ENCODE measurements at places on chromosomes 11 and 22. TPM values are rescaled to one million over a fixed set of nuclear protein-coding genes. Genes with fewer than 3 reads are reported as not detected.
A peak's percentile ranks its signal among the peaks of the same experiment; 100 is the strongest.

Gene FAM118B
- total RNA-seq = 15.8 TPM

- peaks cover 35% of the 10 kb centered on the region for H3K4me1 ChIP-seq
- H3K4me3 ChIP-seq = no peak overlapping the region
- no peaks in the 10 kb centered on the region for H3K27me3 ChIP-seq
- peaks cover 19% of the 10 kb centered on the region for H3K36me3 ChIP-seq
Observed at GRCh38 chr11:96200243-96200642, 142.8 kb downstream of the MAML2 start.

Gene CNTN5
- total RNA-seq = not detected

GRCh38 chr11:95078526-95078925 is 11.1 kb upstream of the ENDOD1 start:
- H3K36me3 ChIP-seq = no peaks in the 10 kb centered on the region
- peaks cover 22% of the 10 kb centered on the region for H3K4me1 ChIP-seq
- H3K27me3 ChIP-seq = no peaks in the 10 kb centered on the region

- peaks cover 26% of the 10 kb centered on the region for H3K4me1 ChIP-seq
- peak overlapping the region; percentile 5 for H3K4me3 ChIP-seq
- H3K27me3 ChIP-seq = no peaks in the 10 kb centered on the region
- peaks cover 11% of the 10 kb centered on the region for H3K36me3 ChIP-seq
- peak overlapping the region; percentile 97 for H3K27ac ChIP-seq
Observed at GRCh38 chr11:37512156-37512780, 914.2 kb upstream of the RAG2 start.

GRCh38 chr11:100785148-100785983 is 98.3 kb downstream of the ARHGAP42 start:
- no peaks in the 10 kb centered on the region for H3K27me3 ChIP-seq
- no peak for DNase-seq
- H3K4me3 ChIP-seq = no peak overlapping the region
- H3K4me1 ChIP-seq = peaks cover 14% of the 10 kb centered on the region

- H3K36me3 ChIP-seq = peaks cover 31% of the 10 kb centered on the region
- H3K4me1 ChIP-seq = peaks cover 41% of the 10 kb centered on the region
- H3K27me3 ChIP-seq = peaks cover 9% of the 10 kb centered on the region
- peak overlapping the region; percentile 59 for H3K4me3 ChIP-seq
Observed at GRCh38 chr22:50622723-50623327, 5.1 kb downstream of the ARSA start.

Gene OR51I1
- not detected for total RNA-seq

- DNase-seq = no peak
- no peaks in the 10 kb centered on the region for H3K36me3 ChIP-seq
- no peak overlapping the region for H3K27ac ChIP-seq
- H3K27me3 ChIP-seq = no peaks in the 10 kb centered on the region
Observed at GRCh38 chr22:28911777-28912669, 28.7 kb downstream of the ZNRF3 start.

Gene APOA4
- total RNA-seq = not detected

Gene RIMBP3C
- not detected for total RNA-seq

DNA sequence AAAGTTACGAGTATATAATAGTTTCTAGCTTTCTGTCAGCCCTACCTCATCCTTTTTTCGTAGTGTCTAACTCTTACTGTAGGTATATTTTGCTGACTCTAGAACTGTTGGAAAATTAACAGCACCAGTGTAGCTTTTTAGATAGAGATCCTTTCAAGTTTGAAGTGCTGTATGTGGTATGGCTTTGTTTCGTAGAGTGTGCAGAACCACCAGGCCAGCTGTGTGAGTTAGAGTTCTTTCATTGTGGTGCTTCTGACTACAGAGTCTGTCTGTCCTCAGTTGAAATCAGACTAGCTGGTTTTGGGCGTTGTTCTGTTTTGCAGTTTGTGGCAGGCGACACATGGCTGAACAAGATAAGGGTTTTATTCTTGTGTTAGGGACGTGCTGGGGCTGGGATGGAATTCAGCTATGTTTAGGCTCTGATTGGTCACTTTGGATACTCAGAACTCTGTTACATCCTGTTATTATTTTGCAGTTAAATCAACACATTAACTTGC is 3.2 kb downstream of the ARHGEF12 start:
- H3K4me1 ChIP-seq = peaks cover 21% of the 10 kb centered on the region
- H3K36me3 ChIP-seq = peaks cover 37% of the 10 kb centered on the region
- peak overlapping the region; percentile 64 for H3K27ac ChIP-seq
- H3K4me3 ChIP-seq = peak overlapping the region; percentile 93
- peak; percentile 22 for DNase-seq
- H3K27me3 ChIP-seq = no peaks in the 10 kb centered on the region

Gene OR52N1
- total RNA-seq = not detected

DNA sequence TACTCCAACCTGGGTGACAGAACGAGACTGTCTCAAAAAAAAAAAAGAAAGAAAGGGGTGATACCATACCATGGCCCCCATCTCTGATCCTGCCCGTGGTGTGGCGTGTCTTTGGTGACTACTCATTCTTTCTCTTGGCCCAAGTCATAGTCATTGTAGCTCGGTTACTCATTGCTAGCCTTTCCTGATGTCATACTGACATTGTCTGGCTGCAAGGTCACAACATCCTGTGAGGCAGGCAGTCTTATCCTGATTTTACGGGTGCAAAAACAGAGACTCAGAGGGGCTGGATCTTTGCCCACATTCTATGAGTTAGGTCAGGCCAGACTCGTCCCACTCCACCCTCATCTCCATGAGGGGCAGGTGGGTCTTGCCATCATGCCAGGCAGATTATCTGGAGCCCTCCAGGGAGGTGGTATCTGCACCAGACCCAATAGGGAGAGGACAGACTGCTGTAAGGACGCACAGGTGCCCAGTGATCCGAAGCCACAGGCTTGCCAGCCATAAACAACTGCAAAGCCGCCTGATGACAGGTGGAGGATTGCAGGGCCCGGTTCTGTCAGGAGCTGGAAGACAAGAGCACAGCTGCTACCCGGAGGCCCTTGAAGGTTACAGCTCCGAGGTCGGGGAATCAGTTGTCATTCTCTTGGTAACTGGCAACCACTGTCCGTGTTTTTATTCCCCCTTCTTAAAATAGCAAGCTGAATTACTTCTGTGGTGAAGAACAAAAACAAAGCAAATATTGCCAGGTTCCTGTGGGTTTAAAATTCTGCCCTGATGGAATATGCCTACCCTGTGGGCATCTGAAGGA is 13.8 kb downstream of the TOM1 start:
- peaks cover 57% of the 10 kb centered on the region for H3K4me1 ChIP-seq
- H3K27ac ChIP-seq = peak overlapping the region; percentile 99
- H3K36me3 ChIP-seq = peaks cover 37% of the 10 kb centered on the region
- H3K27me3 ChIP-seq = no peaks in the 10 kb centered on the region
- peak; percentile 58 for DNase-seq

- H3K27ac ChIP-seq = no peak overlapping the region
- H3K4me3 ChIP-seq = no peak overlapping the region
- DNase-seq = no peak
- H3K36me3 ChIP-seq = peaks cover 4% of the 10 kb centered on the region
Observed at GRCh38 chr11:2142762-2143202, 3.6 kb upstream of the IGF2 start.

All from Calu3 (cell line).